Fibroblast of skin of left biceps (primary cell): ENCODE measurements at places on chromosomes 5 and 9.

DNA sequence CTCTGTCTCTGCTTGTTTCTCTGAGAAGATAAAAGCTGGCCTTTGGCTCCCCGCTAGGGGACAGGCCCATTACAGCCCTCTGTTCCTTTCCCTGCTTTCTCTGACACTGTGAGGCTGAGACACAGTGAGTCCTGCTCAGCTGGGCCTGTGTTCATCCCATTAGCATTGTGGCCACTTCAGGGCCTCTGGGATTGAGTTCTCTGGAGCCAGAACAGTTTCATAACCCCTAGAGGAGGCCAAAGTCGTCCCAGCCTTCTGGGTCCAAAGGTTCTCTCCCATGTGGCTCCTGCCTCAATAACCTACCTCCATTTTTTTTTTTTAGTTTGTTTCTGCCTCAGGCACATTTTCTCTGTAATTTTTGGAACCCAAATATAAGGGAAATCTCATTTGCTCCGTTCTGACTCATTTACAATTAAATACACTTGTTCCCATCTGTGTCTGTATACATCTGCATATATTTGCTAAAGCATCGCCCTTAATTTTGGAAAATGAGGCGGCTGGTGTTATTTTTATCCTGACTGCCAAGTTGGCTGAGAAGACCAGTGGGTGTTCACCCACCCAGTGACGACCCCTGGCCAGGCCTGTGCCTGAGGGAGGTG lies 27.3 kb upstream of the CTNNA1 start:
- DNase-seq: no peak

GRCh38 chr9:130927995-130928900 lies 10.8 kb downstream of the FIBCD1 start:
- DNase-seq: no peak

DNA sequence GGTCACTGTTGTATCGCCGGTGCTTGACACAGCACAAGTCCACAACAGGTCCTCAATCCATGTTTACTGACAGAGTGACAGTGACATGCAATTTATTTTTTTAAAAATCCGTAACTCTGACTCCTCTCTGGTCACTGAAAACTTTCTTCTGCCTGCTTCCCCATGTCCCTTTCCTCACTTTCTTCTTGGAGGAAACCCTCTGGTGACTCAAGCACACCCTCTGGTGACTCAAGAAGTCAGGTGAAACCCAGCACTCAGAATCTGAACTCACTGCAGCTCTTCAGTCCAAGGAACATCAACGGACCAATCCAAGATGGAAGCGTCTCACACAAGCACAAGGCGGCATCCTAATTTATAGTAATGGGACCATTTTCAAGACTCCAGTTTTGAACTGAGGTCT lies 245.9 kb downstream of the FSTL4 start:
- DNase-seq: no peak

- DNase-seq: no peak
Measured at GRCh38 chr9:134942011-134942787, 24.5 kb upstream of the FCN1 start.

DNA sequence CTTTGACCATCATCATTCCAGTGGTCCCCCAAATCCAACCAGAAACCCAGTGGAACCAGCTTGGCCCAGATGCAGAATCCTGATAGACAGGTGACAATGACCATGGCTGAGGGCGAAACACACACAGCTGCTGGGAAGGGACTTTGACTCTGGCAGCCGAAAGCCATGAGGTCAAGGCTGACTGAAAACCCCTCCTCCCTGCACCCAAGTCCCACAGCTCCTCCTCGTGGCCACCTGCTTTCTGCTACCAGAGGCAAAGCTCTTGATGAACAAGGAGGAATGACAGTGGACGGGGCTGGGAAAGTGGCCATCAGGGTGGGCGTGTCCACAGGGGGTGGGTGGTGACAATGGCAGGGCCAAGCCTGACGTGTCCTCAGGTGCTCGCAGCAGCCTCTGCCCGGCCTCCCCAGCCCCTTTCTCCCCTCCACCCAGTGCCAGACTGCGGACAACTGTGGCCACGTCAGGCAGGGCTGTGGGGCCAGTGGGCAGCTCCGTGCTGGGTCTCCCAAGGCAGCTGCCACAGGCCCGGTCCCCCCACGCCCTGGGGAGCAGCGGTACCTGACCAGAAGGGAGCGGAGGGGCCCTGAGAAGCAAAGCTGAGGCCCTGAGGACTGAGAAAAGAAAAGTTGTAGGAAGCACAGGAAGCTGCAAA lies 30.8 kb upstream of the SARDH start:
- DNase-seq: no peak

DNA sequence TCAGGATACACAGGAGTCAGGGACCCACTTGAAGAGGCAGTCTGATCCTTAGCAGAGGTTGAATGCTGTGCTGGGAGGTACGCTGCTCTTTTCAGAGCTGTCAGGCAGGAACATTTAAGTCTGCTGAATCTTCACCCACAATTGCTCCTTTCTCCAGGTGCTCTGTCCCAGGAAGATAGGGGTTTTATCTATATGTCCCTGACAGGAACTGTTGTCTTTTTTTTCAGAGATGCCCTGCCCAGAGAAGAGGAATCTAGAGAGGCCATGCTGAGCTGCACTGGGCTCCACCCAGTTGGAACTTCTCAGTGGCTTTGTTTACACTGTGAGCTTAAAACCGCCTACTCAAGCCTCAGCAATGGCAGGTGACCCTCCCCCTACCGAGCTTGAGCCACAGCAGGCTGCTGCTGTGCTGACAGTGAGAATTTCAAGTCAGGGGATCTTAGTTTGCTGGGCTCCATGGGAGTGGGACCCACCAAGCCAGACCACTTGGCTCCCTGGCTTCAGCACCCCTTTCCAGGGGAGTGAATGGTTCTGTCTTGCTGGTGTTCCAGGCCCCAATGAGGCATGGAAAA lies 169.0 kb downstream of the FBXL17 start:
- DNase-seq: no peak

DNA sequence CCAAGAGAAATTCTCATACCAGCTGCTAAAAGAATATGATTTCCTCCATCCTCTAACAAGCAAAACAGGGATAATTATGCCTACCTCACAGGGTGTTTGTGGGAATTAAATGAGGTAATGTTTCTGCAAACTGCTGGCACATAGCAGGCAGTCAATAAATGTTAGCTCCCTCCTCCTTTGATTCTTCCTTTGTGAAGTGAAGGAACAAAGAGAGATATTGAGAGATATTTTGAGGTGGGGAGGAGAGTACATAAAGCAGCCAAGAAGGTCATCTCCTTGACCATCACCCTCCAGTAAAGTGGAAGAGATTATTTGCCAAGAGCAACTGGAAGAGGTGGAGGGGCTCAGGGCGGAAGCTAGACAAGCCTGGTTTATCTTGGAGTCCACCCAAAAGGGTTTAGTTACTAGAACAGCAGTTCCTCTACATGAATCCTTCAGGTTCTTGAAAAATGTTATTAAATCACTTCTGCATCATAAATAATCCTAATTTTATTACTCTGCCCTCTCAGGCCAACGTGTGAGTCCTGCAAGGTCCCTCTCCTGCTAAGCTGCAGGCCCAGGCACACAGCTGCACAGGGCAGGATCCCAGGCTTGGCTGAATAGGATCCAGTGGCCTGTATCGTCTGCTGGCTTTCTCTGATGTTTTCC lies 35.0 kb upstream of the TLE1 start:
- no peak for DNase-seq

DNA sequence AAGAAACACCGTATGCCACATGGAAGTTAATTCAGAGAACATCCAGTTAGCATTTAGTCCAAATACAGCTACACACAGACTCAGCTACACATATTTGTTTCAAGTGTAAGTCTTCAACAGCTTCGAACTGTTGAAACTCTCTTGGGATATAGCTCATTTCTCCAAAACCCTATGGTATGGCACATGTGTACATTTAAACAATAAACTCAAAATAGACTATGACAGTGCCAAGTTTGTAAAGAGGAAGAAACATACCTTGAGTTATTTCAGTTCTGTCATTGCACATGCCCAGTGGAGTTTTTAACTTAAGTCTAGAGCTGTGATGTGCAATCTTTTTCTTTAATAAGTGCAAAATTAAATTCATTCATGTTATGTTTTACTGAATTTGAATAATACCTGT lies 155.1 kb upstream of the RAI14 start:
- DNase-seq: no peak

DNA sequence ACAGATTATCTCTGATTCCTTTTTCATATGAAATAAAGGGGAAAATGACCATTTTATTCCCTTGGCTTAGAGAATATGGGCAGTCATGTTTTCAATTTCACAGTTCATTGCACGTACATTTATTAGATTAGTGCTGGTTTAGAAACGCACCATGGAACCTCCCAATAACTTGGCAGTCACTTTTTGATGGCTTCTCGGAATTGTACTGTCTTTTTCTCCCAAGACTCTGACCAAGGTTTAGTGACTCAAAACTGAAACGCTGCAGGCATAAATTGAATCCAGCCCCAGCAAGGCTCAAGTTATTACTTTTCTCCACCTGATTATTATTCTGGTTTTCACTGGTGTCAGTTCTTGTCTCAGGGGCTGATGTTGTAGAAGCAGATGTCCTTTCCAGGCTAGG lies 55.6 kb upstream of the EGFLAM start:
- DNase-seq: no peak

GRCh38 chr9:81717747-81718077 lies 28.4 kb upstream of the TLE1 start:
- DNase-seq: no peak

DNA sequence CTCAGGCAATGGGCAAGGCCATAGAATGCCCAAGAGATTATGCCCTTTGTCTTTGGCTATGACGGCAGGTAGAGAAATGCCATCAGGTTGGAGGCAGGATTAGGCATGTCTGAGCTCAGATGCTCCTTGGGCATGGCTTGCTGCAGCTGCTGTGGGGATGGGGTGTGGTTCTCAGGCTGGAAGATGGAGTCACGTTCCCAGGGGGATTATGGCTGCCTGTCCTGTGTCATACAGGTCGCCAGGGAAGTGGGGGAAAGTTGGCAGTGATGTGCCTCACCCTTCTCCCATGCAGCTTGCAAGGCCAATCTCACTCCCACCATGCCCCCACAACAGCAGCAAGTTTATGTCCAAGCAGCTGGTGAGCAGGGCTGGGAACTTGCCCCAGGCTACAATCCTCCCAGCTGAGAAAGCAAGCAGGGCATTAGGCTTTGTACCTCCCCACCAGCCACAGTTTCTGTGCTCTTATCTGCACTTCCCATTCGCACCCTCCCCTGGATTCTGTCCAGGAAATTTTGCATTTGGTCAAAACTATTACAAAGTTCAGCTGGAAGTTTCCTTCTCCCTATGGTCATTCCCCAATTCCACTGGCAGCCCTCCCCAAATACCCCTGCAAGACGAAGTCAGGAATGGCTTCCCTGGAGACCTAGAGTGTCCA lies 1788.0 kb upstream of the NUDT12 start:
- DNase-seq: no peak

- no peak for DNase-seq
Measured at GRCh38 chr5:73236541-73237128, 63.6 kb downstream of the TMEM174 start.

GRCh38 chr5:150488519-150489359 lies 19.2 kb upstream of the NDST1 start:
- no peak for DNase-seq

GRCh38 chr9:114588651-114589526 lies 1.3 kb downstream of the ATP6V1G1 start:
- no peak for DNase-seq

GRCh38 chr9:129765764-129766317 lies 13.0 kb upstream of the PTGES start:
- no peak for DNase-seq

GRCh38 chr5:68484307-68485068 lies 268.9 kb downstream of the PIK3R1 start:
- DNase-seq: peak; percentile 77

GRCh38 chr5:2905741-2906140 lies 154.3 kb upstream of the IRX2 start:
- DNase-seq: no peak

DNA sequence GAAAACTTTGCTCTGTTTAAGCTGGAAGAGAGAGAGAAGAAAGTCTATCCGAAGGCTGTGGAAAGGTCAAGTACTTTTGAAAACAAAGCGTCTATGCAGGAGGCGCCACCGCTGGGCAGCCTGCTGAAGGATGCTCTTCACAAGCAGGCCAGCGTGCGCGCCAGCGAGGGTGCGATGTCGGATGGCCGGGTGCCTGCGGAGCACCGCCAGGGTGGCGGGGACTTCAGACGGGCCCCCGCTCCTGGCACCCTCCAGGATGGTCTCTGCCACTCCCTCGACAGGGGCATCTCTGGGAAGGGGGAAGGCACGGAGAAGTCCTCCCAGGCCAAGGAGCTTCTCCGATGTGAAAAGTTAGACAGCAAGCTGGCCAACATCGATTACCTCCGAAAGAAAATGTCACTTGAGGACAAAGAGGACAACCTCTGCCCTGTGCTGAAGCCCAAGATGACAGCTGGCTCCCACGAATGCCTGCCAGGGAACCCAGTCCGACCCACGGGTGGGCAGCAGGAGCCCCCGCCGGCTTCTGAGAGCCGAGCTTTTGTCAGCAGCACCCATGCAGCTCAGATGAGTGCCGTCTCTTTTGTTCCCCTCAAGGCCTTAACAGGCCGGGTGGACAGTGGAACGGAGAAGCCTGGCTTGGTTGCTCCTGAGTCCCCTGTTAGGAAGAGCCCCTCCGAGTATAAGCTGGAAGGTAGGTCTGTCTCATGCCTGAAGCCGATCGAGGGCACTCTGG lies 32.6 kb downstream of the CD180 start:
- no peak for DNase-seq

- DNase-seq: no peak
Measured at GRCh38 chr5:158897444-158898160, 202.1 kb downstream of the EBF1 start.

GRCh38 chr5:35149041-35149440 lies 81.2 kb downstream of the PRLR start:
- DNase-seq: no peak

DNA sequence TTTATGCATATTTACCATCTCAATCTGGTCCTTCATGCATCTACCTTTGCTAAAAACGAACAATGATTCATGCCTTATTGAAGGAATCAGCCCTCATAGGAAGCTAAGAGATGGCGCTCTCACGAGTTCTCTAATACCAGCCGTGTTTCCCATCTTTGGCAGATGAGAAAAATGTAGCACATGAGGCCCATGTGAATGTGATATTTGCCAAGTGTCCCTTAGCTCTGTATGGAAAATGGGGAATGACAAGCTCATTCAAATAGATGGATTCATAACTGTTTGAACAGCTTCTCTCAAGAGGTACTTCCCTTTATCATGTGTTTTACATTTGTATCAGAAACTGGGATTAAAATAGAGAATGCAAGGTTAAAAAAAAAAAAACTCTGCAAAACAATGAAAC lies 66.1 kb downstream of the TTC39B start:
- no peak for DNase-seq
